ENCODE measurements at places on chromosomes 2 and 18.
A peak's percentile ranks its signal among the peaks of the same experiment; 100 is the strongest.

DNA sequence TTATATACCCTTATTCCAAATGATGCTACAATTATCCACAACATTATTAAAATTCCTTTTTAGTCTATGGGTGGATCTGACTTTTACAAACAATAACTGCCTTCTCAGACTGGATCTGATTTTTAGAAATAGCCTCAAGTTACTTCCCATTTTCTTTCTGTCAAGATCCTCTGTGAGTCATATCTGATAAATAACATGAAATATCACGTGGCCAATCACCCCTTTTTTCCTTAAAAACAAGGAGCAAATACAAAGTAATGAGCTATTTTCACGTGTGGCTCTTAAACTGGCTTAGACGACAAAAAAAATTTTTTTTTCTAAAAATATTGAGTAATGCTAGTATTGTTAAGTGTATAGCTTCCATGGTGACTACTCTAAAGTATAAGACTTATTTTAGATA is 6.7 kb downstream of the PELI1 start:
- DNase-seq: no peak

- peak; percentile 19 for DNase-seq
Measured at GRCh38 chr18:29853126-29853525, 1189.4 kb downstream of the DSC3 start.

DNA sequence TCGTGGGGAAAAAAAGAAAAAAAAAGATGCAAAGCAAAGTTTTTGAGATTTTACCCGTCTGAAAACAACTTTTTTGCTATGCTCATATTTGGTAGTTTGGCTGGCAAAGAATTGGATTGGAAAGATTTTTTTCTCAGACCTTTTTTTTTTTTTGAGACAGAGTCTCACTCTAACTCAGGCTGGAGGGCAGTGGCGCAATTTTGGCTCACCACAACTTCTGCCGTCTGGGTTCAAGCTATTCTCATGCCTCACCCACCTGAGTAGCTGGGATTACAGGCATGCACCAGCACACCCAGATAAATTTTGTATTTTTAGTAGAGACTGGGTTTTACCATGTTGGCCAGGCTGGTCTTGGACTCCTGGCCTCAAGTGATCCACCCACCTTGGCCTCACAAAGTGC is 56.3 kb upstream of the TANC1 start:
- DNase-seq: no peak

DNA sequence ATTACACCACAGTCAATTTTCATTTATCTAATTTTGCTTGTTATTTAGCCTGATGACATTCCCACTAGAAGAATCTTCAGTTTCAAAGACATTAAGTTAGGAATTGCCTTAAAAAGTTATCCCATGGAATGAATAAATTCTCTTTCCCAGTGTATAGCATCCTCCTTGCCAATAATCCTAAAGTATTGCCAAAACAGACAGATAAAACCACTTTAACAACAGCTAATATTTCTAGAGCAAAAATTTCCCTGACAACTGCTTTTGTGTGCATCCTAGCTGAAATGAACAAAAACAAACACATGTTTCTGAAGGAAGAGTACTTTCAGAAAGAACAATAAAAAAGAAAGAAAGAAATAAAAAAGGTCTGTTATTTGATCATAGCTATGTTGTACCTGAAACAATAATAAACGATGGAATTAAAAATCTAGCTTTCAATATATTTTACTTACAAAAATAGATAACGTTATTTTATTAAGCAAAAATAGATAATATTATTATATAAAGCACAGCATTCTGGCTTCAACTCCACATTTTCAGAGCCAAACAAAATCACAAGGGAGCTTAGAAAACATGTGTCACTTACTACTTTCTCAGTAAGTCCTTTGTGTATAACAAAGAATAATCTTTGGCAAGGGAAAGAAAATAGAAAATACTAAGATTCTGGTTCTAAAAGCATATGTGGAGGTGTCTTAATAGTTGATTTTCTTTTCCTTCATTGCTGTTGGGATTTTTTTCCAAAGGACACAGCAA is 939.0 kb upstream of the CRIM1 start:
- DNase-seq: no peak

- no peak for DNase-seq
Measured at GRCh38 chr2:68411397-68412126, 46.5 kb downstream of the PLEK start.

DNA sequence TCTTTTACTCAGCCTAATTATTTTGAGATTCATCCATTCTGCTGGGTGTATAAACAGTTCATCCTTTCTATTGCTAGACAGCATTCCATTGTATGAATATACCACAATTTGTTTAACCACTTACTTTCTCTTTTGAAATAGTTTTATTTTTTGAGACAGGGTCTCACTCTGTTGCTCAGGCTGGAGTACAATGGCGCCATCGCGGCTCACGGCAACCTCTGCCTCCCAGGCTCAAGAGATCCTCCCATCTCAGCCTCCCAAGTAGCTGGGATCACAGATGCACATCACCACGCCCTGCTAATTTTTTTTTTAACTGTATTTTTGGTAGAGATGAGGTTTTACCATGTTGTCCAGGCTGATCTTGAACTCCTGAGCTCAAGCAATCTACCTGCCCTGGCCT is 54.5 kb downstream of the USP37 start:
- no peak for DNase-seq

DNA sequence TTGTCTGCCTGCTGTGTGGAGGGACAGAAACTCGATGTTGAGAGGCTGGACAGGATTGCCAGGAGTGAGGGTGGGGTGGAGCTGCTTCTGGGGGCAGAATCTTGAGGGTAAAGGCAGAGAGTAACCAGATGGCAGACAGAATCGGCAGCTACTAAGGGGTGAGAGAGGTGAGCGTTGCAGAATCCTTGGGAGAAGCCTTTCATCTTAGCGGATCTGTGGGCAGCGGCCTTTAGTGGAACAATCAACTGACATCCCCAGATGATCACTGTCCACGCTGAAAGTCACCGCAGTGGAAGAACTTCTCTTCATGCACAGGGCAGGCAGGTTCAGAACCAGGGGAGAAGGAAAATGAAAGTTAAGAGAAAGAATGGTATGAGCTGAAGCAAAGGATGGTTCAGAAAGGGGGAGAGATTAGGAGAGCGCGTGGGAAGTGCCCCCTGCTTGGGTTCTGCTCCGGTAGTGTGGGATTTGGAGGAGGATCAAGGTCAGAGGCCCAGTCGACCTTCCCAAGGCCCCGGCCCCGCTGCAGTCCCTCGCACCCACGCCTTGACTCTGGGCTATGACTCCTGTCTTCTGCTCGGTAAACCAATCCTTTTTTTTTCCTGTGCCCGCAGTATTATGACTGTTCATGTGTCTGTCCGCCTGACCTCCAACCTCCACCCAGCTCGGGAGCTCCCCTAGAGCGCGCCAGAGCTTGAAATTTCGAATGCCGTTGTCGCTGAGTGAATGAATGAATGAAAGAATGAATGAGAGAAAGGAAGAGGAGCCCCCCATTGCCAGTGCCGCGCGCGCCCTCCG is 584 bp downstream of the BOLA3 start:
- peak; percentile 59 for DNase-seq

GRCh38 chr2:178273787-178274360 is 79.6 kb downstream of the OSBPL6 start:
- DNase-seq: no peak

DNA sequence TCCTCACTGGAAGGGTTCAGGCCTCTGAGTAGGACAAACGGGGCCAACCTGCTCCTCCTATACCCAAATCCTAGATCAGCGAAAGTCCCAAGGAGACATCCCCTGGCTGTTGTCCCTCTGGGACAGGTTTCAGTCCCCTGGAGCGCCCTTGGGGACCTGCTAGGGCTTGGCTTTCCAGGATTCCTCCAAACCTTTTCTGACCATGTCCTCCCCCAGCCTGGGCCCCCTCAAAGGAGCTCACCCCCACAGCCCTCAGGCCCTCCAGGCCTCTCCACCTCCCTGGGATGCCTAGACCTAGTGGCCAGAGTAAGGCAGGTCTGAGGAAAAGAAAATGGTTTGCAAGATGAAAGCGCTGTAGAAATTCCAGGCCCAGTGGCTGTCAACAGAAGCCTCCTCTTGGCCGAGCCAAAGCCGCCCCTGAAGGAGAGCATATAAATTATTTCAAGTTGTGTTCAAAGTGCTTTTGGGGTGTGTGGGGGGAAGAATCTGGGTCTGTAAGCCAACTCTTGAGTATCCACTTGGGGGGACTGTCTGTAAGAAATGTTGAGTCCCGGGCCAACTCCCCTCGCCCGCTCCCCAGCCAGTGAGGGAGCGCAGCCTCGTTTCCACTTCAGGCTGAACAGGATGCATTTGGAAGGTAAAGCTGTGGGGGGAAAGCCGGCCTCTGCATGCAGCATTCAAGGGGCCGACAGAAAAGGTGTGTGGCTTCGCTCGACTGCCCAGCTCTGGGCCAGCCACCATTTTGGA is 158.6 kb downstream of the DYSF start:
- no peak for DNase-seq

DNA sequence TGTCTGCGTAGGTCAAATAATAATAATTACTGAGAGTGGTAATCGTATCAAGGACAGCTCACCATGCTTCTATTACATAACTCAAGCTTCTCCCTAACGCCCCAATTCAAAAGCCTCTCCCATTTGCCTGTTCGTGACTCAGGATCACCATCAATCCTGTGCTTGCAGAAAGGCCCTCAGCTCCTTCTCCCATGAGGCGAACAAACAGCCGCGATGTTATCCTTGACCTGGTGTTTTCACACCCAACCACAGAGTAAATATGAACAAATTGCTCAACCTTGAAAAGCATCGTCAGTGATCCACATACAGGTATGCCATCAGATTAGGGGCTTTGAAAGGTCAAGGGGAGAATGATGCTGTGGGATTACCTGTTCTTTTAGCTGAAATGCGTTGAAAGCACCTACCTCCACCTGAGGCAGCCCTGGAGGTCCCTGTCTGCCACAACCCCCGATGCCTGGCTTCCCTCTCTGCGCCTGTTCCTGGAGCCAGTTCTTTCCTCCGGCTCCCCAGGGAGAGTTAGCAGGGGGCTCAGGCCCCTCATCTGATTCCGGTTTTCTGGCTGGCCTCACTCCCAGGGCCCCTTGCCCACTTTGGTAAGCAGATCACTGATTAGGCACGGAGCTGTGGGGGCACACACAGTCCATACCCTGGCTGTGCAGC is 39.1 kb upstream of the ODC1 start:
- DNase-seq: no peak

GRCh38 chr2:159600752-159601151 is 15.6 kb downstream of the BAZ2B start:
- peak; percentile 26 for DNase-seq

GRCh38 chr2:10935366-10935918 is 23.7 kb downstream of the KCNF1 start:
- no peak for DNase-seq

DNA sequence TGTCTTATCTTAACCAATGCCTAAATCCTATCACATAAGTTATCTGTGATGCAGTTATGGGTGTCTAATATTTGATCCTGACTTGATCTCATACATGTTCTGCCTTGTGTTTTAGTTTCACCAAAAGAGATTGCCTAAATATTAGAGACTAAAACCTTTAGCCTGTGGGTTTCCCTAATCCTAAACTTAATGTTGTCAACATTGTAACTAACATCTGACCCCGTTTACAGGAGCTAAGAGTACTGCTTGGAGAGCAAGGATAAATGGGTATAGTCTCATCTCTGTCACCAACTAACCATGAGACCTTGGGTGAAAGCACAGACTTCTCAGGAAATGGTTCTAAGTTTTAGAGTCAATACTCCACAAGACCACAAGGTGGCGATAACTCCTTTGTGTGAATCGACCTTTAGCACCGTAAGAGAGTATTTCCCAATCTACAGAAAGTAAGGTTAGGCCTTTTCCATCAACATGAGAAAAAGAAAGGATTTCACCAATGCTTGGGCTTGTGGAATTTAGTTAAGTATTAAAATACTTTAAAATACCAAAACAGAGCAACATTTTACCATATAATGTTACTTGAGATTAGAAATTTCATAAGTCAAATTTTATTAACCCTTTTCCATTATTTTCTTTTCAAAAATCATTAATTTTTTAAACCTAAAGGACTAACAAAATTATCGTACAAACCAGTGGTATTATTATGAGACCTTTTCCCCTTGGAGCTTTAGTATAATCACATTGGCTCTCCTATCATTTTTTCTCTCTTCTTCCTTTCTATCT is 60.5 kb downstream of the G6PC2 start:
- peak; percentile 90 for DNase-seq

DNA sequence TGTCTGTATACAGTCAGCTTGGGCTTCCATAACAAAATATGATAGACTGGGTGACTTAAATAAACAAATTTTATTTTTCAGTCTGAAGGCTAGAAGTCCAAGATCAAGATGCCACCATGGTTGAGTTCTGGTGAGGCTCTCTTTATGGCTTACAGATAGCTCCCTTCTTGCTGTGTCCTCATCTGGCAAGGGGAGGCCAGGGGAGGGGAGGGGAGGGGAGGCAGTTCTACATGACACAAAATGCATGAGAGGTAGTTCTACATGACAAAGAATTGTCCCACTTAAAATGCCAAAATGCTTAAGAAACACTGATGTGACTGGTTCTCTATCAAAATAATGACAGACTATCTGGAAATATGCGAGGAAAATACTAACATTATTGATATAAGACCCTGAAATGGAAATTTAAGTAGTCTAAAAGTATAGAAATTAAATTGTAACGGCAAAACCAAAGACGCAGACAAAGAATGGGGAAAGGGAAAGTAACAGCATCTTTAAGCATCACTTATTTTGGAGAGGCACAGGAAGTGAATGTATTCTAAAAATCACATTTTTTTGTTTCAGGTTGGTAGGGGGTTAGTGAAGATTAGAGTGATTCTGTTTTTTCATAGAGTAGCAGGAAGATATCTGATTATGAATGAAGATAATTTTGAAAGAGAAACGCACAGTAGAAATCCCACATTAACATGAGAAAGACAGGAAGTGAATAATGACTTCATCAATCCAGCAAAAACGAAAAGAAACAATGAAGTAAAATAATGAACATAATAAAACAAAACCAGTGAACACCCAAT is 131.4 kb downstream of the STRN start:
- no peak for DNase-seq

DNA sequence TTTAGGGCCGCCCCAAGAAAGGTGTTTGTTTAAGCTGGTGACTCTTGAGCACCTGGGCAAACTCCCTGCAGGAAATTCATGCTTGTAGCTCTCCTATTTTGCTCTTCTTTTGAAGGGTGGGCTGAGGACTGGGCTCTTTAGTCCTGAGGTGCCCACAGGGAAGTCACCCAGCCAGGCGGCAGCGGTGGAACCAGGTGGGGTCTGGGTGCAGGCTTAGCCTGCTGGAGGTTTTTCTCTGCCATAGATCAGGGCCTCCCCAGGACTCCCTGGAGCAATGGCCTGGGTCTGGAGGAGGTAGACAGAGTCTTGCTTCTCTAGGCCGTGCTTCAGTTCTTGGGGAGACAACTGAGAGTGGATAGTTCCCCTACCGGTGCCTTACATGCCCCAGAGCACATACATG is 99.9 kb downstream of the CLIP4 start:
- DNase-seq: no peak

DNA sequence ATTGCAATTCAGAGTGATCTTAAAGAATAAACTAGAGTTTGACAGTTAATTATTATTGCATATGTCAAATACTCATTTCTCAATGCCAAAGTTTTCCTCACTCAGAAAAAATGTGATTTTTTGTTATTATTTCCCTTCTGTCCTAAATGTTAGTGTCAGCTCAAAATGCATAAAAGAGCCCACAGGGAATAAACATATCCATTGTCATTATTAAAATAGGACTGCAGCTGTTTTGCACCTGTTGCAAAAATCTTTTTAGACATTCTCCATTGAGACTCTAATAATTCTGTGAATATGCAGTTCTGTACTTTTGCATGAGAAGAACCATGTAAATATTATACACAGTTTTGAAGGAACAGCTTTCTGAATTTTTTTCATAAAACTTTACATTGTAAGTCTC is 540.0 kb upstream of the SLC39A10 start:
- DNase-seq: no peak

All from adipocyte (in vitro differentiated cells).